ENCODE measurements at places on chromosomes 4 and X.

DNA sequence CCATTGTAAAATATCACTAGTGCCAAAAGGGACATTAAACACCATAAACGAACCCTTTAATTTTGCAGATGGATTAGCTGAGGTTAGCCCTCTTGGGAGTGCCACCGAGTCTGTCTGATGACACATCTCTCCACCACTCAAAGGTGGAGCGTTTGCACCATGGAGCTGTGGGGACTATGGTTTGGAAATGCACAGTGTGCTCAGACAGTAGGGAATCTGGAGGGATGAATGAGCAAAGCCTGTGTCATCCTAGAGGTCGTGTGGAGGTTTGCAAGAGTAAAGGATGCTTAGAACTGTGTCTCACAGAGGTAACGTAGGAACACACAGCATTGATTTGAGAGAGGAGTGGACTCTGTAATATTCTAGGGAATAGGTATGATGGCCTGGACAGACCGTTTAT is 93.7 kb downstream of the CLNK start:
- DNase-seq = no peak

GRCh38 chr4:155134136-155134535 is 74.3 kb upstream of the NPY2R start:
- no peak for DNase-seq

DNA sequence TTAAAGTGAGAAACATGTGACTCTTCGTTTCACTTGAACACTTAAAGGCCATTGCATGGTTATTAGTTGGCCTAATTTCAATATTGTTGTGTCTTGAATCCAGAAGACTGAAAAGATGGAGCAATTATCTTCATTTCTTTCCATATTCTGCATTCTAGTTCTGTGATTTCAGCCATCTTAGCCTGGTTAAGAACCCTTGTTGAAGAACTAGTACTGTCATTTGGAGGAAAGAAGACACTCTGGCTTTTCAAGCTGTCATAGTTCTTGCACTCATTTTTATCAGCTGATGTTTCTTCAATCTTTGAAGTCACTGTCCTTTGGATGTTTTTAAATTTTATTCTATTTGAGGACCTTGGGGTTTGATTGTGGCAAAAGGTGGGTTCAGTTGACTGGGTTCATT is 81.6 kb downstream of the MTMR8 start:
- DNase-seq = no peak

DNA sequence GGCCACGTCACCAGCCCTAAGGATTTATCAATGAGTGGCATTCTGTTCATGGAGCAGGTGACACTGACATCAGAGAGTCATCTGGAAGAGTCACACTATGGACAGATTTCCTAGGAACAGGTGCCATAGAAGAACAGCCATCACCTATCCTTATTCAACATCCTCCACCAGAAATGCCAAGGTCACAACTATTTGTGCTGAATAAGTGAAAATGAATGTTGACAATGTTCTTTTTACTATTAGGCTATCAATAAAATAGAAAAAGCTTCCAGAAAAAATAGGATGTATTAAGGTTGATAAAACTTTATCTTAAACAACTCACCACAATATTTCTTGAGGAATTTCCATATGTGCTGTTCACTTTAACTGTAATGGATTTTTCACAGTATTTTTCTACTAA is 62.9 kb downstream of the HAUS3 start:
- DNase-seq = no peak

DNA sequence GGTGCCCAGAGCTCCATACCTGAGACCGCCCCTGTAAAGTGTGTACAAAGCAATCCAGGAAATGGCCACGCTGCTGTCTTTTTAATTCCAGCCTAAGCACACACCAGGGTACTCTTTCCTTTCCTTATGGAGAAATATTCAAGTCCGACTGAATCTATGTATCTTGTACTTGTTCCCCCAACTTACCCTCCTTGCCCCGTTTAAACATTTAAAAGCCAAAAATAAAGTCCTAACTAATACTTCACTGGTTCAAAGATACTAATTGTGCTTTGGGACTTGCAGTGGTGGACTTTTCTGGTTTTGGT is 731 bp upstream of the AMMECR1 start:
- DNase-seq = no peak

GRCh38 chrX:63513825-63514568 is 162.9 kb upstream of the SPIN4 start:
- DNase-seq = no peak

DNA sequence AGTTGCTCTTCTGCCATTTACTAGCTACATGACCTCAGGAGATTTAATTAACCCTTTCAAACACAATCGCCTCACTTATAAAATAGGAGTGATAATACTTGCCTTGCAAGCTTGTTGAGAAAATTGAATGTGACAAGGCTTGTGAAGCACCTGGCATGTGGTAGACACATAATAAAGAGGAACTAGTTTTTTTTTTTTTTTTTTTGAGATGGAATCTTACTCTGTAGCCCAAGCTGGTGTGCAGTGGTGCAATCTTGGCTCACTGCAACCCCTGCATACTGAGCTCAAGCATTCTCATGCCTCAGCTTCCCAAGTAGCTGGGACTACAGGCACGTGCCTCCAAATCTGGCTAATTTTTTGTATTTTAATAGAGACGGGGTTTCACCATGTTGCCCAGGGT is 73.7 kb upstream of the STIM2 start:
- no peak for DNase-seq

- DNase-seq = no peak
Observed at GRCh38 chr4:151912632-151913031, 151.8 kb upstream of the GATB start.

- no peak for DNase-seq
Observed at GRCh38 chrX:64198036-64198435, 7.5 kb downstream of the AMER1 start.

GRCh38 chr4:184432127-184432922 is 42.0 kb downstream of the IRF2 start:
- no peak for DNase-seq

DNA sequence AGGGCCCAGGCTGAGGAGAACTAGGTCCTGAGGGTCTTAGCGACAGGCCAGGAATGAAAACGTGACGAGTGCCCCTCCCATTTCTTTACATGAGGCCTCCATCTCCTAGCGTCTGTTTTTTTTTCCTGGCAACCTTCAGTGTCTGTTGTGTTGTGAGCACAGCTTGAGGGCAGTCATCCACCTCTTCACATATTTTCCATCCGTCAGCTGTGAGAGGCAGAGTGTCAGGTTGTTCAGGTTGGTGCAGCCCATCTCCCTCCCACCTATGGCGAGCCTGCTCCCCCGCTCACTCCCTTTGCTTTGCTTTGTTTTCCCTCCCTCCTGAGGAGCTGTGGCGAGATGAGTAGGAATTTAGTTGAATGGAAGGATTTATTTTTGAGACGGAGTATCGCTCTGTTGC is 51.7 kb upstream of the CHRNA9 start:
- no peak for DNase-seq

- DNase-seq = no peak
Observed at GRCh38 chr4:151808120-151808529, 47.3 kb upstream of the GATB start.

DNA sequence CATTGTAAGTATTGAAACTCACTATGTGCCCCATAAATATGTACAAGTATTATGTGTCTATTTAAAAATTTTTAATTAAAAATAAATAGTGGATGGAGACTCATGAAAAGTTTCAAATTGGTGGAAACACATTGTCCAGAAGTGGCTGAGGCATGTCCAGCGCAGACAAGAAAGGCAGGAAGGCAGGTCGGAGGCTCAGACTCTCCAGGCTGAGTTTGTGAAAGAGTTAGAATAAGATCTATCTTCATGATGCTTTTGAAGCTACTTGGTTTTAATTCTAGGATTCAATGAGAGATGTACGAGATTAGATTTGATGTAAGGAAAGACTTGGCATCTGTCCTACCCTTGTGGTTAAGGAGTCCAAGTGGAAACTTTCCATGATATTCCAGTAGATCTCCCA is 19.8 kb downstream of the PNMA6F start:
- DNase-seq = no peak

DNA sequence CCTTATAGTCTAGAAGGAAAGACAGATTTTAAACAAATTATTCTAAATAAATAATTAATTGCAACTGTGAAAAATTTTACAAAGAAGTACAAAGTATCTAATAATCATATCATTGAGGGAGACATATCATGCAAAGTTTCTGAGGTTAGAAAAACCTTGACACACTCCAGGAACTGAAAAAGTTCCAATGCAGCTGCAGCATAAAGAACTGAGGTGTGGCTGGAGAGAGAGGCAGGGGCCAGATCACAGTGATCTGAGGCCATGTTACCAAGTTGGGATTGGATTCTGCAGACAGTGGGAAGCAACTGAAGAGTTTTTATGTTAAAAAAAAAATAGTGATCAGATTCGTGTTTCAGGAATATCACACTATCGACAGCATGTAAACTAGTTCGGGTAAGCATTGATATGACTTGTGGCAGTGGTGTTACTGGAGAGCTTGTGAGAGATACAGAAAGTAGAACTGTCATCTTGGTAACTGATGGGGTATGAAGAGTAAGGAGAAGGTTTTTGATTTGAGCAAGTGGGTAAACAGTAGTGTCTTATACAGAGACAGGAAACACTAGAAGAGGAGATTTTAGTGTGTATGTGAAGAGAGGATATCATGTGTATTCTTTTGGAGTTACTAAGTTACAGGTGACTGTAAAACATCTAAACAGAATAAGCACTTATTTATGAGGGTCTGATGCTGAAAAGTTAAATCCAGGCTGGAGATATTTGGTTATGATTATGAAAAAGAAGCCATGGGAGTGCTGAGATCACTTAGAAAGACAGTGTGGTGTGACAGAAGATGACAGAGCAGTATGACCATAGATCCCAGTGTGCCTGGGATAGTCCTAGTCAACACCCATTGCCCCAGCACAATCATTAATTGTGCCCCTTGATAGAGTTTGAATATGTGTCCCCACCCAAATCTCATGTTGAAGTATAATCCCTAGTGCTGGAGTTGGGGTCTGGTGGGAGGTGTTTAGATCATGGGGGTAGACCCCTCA is 15.6 kb upstream of the SPRY1 start:
- no peak for DNase-seq

DNA sequence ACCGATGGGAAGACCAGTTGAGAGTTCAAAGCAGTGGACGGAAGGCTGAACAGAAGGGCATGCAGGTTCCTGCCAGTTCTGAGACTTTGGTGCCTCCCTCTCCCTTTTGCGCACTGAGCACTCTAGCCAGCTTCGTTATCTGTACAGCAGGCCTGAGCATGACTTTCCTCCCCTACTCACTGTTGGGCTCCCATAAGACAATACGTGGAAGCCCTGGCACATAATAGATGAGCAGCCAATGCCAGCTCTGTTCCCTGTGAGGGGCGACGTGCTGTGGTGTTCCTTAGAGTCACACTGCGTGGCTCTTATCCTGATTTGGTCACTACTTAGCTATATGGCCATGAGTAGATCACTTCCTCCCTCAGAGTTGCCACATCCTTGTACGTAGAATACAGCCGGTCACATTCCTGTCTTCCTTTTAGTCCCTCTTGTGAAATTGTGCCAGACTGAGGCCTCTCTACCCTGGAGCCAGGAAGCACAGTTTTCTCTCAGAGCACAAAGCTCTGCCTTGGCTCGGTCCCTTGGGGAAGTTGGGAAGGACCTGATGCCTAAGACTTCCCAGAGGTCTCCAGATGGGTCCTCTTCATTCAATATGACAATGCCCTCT is 160.4 kb upstream of the MAMLD1 start:
- DNase-seq = no peak

DNA sequence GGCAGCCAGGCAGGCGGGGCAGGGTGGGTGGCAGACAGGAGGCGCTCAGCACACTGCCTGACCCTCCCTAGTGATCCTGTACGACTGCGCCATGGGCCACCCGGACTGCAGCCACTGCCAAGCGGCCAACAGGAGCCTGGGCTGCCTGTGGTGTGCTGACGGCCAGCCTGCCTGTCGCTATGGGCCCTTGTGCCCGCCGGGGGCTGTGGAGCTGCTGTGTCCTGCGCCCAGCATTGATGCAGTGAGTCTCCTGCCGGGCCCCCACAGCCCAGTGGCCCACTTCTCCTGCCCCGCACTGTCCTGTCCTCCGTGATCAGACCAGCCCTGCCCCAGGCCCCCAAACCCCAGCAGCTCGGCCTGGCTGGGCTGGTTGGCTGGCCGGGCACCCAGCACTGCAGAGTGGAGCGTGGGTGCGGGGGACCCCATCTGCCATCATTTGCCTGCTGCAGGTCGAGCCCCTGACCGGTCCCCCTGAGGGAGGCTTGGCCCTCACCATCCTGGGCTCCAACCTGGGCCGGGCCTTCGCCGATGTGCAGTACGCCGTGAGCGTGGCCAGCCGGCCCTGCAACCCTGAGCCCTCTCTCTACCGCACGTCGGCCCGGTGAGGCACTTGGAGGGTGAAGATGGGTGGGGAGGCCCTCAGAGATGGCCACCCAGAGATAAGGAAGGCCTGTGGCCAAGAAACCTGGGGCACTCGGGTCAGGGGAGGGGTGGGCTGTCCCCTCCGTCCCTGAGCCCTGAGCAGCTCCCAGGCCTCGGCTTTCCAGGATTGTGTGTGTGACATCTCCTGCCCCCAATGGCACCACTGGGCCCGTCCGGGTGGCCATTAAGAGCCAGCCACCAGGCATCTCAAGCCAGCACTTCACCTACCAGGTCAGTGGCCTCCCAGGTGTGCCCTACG is 7.6 kb downstream of the PLXNB3 start:
- no peak for DNase-seq

GRCh38 chr4:180542445-180543100 is 1700.6 kb upstream of the TENM3 start:
- no peak for DNase-seq
